ENCODE measurements at places on chromosomes 12 and 14. TPM values are rescaled to one million over a fixed set of nuclear protein-coding genes. Genes with fewer than 3 reads are reported as not detected.

Gene NRL
- total RNA-seq, result 5.6 TPM

GRCh38 chr12:77102123-77102522 lies 36.8 kb upstream of the E2F7 start:
- no peak for DNase-seq

DNA sequence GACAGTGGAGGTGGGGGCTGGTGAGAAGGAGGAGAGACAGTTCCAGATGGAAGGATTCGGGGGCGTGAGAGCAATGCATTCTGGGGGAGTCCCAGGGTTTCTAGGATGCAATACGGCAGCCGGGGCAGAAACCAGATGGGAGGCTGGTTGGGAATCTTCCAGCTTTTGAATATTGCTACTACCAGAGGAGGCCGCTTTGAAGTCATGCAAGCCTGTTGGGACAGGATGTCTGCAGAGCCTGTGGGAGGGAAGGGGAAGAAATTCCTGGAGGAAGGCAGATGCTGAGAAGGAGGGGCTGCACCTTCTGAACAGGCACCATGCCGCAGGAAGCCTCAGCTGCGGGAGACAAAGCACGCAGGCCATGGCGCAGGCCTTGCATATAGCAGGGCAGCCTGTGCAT lies 105.4 kb downstream of the APAF1 start:
- no peak for DNase-seq

Gene TPH2
- not detected for total RNA-seq

- DNase-seq, result peak; percentile 73
Measured at GRCh38 chr12:130871286-130872178, at the start of gene RAN. RAN (plus strand) TSS chr12:130872066; CDS start chr12:130872594, 528 bp downstream.

Gene NOVA1
- total RNA-seq, result 58.9 TPM

Gene PLEKHD1
- 2.3 TPM for total RNA-seq

DNA sequence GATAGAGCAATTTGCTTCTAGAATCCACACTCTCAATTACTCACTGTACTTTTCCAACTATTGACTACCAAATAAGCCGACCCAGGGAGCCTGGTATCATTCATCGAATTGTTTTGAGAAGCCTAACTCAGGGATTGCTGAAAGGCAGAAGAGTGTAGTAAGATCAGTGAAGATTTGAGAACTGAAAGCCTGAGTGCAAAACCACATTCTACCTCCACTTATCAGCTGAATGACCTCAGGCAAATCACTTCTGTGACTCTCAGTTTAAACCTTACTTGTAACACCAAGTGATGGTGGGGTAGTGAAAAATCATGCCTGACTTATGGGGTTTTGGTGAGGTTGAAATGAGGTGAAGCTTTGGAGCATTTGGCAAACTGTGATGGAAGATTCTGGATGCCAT lies 126.1 kb upstream of the MAX start:
- DNase-seq, result no peak

Gene DPF3
- total RNA-seq, result 1.3 TPM

- no peak for DNase-seq
Measured at GRCh38 chr14:65810322-65810721, 397.8 kb downstream of the FUT8 start.

Gene DENND5B
- 17.7 TPM for total RNA-seq

DNA sequence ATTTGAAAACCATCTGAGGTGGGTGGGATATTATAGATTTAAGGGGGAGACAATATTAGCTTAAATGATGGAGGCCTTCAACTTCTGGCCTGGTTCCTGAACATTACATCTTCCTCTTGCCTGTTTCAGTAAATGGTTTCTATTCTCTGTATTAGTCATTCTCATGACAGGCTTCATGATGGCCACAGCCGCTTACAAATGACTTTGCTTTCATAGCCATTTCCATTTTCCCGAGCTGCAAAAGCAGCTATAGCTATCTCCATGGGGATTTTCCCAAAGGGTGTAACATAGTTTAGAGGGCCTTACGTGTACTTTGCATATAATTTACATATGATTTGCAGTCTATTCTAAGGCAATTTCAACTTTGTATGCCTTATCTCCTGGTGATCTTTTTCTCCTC lies 121.8 kb downstream of the NRXN3 start:
- no peak for DNase-seq

- no peak for DNase-seq
Measured at GRCh38 chr14:100755649-100756048, 29.0 kb downstream of the DLK1 start.

DNA sequence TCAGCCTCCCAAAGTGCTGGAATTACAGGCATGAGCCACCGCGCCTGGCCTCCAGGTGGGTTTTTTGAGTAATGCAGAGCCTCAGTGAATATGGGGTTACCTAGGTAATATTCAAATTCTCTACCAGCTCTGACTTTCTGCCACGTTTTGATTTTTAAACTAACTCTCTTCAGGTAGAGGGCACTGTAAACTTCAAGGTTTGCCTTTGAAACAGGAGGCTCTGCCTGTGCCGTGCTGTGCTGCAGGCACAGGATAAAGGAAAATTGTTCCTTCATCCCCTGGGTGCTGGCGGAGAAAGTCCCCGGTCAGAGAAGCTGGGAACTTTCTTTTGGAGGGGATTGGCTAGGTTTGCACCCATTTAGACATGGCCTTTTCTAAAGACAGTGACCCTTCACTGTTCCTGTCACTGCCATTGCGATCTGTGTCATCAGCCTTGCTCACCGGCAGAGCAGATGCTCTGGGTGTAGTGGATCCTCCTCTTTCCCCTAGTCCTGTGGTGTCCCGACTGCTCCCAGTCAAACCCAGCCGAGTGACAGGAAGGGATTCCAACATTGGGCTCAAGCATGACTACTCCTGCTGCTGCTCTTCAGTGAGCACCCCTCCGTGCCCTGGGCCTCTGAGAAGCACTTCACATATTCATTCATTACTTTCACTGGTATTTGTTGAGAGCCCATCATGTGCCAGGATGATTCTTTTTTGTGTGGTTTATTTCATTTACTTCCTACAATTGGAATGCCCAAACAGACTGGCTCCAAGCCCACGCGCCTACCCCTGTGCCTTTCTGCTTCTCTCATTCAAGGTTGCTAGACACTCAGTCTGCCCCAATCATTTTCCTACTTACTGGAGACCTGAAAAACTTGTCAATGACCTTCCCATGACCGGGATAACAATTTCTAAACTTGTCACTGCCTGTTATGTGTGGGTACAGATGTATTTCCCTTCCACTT lies 103.6 kb downstream of the TMEM30B start:
- DNase-seq, result no peak

DNA sequence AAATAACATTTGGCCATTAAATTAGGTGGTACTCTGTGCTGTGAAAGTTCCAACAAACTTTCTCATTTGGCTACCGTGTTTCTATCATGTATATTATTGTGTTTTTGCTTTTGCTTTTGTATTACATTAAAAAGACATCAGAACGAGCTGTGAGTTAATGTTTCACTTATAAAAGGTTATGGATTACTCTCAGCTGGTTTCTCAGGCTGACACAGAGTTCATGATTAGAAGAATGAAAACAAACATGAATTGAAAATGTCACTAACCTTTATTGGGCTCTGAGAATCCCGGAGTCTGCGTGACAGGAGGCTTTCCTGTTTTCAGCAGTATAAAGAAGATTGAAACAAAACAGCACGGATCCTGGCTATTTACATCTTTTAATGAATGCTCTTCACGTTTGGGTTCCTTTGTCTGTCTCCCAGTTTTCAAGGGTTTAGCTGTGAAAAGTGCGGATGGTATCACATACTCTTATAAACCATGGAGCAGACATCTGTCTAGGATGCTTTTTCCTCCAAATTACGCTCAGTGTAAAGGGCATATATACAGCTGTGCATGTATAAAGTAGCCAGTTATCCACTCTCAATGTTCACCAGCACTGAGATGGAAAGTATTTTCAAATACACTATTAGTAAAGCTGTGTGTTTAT lies 153.6 kb downstream of the PTCSC3 start:
- DNase-seq, result no peak

- no peak for DNase-seq
Measured at GRCh38 chr14:100748944-100749343, 22.3 kb downstream of the DLK1 start.

GRCh38 chr12:16833376-16834015 lies 227.5 kb upstream of the LMO3 start:
- DNase-seq, result no peak

Gene MEG3
- 68.8 TPM for total RNA-seq

GRCh38 chr14:62745496-62745895 lies 299.8 kb downstream of the KCNH5 start:
- no peak for DNase-seq

DNA sequence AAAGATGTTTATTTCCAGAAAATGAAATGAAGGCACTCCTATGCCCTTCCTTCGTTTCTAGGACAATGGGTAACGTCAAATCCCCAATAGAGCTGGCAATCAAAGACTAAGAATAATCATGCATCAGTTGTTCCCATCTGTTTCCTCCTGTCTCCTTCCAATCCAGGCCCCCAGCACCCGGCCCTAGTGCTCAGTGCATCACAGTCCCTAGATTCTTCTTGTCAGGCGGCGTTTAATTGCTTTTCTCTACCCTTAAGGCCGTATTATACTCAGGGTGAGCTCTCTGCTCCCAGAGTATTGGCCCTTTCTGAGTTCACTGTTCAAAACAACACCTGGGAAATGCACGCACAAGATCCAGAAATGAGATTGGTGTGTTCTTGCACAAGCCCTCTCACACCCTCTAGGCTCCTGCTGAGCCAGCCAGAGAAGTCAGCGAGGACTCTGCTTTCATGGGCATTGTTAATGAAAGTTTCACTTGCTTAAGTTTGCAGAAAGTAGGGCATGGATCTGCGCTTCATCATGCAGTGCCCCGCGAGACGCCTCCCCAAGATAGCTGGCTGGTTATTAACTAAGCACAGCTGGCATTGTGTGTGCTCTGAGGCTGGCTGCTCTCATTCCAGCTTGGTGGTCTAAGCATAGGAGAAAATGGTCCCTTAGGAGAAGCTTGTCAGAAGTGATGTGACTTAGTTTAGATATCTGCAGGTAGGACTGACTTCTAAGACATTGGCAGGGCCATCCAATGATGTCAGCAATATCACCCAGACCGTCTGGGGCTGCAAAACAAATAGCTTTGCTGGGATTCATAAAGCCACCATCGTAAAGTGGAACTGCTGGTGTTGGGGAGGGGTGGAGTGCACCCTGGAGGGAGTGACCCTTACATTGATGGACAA lies 28.7 kb downstream of the CRACR2A start:
- DNase-seq, result no peak

Gene DDN
- not detected for total RNA-seq

- DNase-seq, result no peak
Measured at GRCh38 chr12:65492998-65493912, 214.8 kb downstream of the MSRB3 start.

DNA sequence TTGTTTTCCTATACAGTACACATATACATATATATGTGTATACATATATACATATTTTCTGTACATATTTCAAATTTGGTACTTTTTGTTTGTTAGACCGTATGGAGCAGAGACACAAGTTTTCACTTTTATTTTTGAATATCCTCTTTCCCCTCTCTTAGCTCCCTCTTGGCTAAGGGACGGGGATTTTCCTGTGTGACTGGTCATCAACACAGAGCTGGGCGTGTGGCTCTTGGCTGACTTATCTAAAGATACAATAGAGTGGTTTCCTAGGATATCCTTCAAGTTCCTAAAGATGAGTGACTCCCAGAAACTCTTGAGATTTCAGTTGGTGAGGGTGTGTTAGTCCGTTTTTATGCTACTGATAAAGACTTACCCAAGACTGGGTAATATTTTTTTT lies 1404.5 kb upstream of the TMEM132C start:
- DNase-seq, result no peak

DNA sequence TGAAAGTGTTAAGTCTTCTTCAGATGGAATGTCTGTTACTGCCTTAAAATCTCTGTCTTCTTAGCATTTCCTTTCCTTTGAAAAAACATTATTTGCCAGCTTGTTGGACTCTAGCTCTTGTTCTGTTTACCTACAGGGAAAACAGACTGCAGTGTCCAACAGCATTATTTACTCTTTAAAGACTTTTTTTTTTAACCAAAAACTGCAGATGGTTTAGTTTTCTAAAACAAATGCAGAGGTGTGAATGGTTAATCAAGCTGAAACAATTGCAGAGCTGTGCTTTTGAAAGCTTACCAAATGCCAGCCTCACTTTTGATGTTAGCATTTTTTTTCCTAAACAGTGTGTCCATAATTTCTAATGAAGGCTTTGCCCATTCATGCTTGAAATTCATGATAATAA lies 323.3 kb downstream of the TMEM117 start:
- DNase-seq, result no peak

DNA sequence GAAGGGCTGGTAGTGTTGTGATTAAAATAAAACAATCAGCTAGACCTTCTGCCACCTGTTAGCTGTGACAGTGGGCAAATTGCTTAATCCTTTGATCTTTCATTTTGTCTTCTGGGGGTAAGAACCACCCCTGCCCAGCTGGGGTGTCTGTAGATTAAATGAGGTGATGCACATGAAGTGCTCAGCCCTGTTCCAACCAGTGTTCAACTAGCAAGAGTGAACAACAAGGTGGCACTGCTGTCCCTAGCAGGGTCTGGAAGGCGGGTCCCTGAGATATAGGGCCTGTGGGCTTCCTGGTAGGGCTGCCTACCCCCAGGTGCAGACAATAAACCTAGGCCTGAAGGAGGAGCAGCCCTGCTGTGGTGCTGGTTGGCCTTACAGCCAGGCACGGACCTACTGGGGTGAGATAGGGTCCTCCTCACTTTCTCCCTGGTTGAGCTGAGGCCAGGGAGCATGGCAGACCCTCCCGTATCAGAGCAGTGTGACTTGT lies 60.6 kb downstream of the ARL6IP4 start:
- no peak for DNase-seq

- DNase-seq, result peak; percentile 72
Measured at GRCh38 chr14:24806061-24806678, 172.2 kb upstream of the GZMB start.

GRCh38 chr14:75610834-75611233 lies 32.4 kb downstream of the FLVCR2 start:
- no peak for DNase-seq

- no peak for DNase-seq
Measured at GRCh38 chr14:26597589-26598080, at the start of gene NOVA1. NOVA1 (minus strand) TSS chr14:26598033; CDS start chr14:26597436, 597 bp downstream.

- no peak for DNase-seq
Measured at GRCh38 chr14:100880271-100881101, 23.0 kb downstream of the RTL1 start.

Gene UBE2N
- total RNA-seq, result 47.7 TPM

DNA sequence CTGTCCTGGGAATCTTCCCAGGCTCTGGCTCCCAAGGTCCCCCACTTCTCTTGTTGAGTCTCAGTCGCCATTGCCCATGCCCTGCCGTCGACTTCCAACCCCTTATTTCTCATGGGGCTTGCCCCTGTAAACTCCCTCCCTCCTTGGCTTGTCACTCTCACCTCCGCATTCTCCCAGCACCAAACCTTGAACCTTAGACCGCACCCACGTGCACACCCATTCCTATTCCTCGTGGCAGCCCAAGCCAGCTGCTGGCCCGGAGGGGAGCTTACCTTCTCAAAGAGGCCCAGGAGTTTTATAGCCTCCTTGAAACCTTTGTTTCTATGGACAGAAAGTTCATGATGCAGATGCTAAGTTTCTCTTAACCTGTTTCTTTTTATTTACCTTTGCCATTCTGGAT lies 4.6 kb downstream of the JDP2 start:
- no peak for DNase-seq

Gene SELPLG
- total RNA-seq, result 16.6 TPM
